ENCODE measurements at places on chromosomes 11 and 22.
A peak's percentile ranks its signal among the peaks of the same experiment; 100 is the strongest.

DNA sequence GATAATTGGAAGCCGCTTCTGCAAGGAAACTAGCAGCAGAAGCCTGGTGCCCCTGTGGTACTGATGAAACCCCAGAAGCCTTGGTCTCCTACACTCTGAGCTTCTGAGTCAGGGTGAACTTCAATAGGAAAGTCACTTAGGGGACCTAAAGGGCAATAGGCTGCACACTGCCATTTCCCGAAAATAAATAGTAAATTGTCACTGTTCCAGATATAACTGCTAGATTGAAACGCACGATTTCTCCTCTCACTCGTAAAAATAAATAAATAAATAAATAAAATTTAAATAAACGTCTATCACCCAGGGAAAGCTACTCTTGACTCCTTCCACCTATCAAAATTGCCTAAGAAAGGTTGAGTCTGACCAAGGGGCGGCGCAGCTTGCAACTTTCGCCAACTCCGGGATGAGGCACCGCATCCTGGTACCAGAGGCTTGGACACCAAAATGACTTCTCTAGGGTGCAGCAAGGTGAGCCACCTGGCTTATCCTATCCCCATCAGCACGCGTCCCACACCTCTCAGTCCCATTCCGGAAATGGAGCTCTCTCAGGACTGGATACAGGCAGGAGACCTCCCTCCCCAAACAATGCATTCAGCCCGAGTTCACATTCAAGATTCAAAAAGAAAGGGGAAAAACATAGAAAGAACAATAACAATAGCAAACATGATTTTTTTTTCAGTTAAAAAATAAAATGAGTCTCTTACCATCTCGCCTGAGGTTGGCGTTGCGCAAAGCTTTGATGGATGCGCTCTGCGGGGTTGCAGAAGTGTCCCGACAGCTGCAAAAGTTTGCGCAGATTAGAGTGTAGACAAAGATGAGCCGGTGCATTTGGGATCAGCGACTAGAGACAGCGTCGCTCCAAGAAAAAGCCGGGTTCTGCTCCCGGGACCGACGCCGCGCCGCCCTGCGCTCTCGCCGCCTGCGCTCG lies 583 bp downstream of the PDGFD start:
- no peak for DNase-seq

GRCh38 chr11:97893612-97894011 lies 1127.1 kb upstream of the CNTN5 start:
- DNase-seq = no peak

DNA sequence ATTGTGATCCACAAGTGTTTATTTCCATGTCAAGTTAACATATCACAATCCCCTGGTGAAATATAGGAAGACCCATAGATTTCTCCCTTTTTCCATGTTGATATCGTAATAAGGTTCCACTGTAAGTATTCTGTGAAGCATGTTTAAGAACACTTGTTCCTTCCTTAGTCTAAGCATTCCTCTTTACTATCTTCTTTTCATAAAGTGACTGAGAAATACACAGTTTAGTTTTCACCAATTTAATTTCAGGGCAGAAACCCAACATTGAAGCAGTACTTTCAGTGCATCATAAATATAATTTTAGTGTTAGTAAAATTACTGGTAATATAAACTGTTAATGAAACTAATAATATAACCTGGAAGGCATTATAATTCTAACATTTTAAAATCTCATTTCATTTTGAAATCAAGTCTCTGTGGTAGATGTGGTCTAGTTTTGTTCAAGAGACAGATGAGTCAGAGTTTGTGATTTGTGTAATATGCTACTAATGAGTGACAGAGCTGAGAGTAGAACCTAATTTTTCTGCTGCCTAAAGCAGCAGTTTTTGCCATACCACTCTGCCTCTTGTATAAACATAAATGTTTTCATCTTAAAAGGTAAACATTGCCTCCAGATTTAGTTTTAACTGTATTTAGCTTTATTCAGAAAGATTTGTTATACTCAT lies 79.4 kb downstream of the ATM start:
- DNase-seq = no peak

DNA sequence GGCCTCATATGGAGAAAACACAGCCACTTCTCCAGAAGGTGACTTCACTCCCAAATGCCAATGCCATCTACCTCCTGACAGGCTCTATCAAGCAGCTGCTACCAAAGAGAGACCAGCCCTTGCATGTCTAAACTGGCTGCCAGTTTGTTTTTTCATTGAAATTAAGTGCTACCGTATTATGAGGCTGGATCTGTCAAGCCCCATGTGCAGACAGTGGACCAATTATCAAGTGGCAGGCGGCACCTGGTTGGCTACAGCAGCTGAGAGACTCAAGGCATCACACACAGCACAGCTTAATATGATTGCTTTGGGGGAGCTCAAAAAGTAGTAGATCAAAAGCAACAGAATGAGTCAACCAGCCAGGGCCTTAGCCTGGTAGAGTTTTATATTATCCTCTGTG lies 1293.0 kb upstream of the TENM4 start:
- no peak for DNase-seq

DNA sequence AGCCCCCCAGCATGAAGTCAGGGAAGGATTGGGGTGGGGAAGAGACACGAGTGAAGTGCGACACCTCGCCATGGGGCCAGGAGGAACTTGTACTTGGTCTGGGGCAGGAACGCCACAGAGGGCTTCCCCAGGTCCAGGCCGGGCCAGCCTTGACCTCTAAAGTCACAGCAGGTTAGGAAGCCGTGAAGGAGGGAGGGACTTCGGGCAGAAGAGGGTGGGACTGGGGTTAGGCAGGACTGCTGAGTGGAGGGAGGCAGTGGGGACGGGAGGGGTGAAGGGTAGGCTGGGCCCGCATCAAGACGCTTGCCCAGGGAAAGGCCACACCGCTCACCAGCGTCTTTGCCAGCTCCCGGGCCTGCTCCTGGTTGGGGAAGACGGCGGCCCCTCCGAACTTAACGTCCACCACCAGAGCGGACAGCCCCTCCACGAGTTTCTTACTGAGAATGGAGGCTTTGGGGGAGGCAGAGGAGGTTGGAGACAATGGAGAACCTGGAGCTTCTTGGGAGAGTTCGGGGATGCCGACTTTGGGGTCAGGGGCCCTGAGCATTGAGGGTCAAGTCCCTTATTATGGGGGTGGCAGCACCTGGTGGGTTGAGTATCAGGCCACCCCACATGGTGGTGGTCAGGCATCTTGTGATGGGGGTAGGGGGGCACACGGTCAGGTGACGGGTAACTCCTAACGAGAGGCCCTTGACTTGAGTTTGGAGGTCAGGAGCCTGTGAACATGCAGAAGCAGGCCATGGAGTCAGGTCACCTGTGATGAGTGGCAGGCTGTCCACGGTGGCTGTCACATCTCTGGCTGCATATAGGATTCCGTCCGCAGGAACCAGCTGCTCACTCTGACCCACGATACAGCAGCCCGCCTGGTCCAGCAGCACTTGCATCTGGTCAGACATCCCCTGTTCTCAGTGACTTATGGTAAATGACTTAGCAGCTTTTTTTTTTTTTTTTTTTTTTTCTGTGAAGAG lies 1.7 kb upstream of the SCO2 start:
- DNase-seq = peak; percentile 59

- DNase-seq = no peak
Observed at GRCh38 chr22:27433585-27434190, 367.9 kb downstream of the MN1 start.

- DNase-seq = no peak
Observed at GRCh38 chr11:118238421-118238820, 13.6 kb upstream of the JAML start.

Measured in CD4-positive, alpha-beta T cell treated with Interleukin-12 subunit alpha and Interleukin-12 subunit beta, for 1 hour (primary cell).